CD4-positive, alpha-beta T cell treated with Interleukin-12 subunit alpha and Interleukin-12 subunit beta, for 1 hour (primary cell): ENCODE measurements at places on chromosomes 3 and 15.

DNA sequence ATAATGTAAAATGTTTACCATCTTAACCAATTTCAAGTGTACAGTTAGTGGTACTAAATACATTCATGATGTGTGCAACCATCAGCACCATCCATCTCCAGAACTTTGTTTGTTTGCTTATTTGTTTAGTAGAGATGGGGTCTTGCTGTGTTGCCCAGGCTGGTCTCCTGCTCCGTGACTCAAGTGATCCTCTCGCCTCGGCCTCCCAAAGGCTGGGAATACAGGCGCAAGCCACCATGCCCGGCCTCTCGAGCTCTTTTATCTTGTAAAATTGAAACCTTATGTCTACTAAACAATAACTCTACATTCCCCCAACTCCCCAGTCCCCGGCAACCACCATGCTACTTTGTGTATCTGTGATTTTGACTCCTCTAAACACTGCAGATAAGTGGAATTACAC, 31.9 kb downstream of the FBXO45 start:
- DNase-seq = no peak

- DNase-seq = no peak
These were observed 30.8 kb downstream of the SIN3A start for GRCh38 chr15:75420698-75421097.

- DNase-seq = no peak
These were observed 118.4 kb downstream of the NR2F2 start for GRCh38 chr15:96448923-96449322.

GRCh38 chr3:172543419-172543818, 20.2 kb upstream of the TNFSF10 start:
- no peak for DNase-seq

GRCh38 chr15:101280007-101280406, 2.7 kb upstream of the SELENOS start:
- no peak for DNase-seq

DNA sequence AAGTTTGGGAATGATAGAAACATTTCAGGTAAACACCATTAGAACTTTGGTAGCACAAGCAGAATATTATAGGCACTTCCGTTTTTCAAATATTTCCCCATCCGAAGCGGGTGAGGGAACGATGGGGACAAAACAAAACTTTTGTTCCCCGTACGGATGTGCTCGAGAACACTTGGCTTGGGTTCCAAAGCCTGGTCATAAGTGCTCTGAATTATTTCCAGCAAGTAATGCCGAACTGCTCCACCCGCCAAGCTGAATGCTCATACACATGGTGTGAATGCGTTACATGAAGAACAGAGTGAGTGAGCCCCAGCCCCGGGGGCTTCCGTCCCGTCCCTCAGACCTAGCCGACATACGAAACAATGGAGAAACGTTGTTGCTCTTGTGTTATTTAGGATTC, 438.2 kb upstream of the ARRDC4 start:
- no peak for DNase-seq

- peak; percentile 48 for DNase-seq
These were observed 762 bp downstream of the NCK1 start for GRCh38 chr3:136862617-136863322.

- DNase-seq = no peak
These were observed 330.8 kb downstream of the CNTN6 start for GRCh38 chr3:1423566-1424089.

GRCh38 chr15:93820566-93820965, 410.8 kb upstream of the MCTP2 start:
- no peak for DNase-seq

- no peak for DNase-seq
These were observed 67.6 kb upstream of the TGFBR2 start for GRCh38 chr3:30538791-30539190.

- no peak for DNase-seq
These were observed 3.0 kb downstream of the MEF2A start for GRCh38 chr15:99568625-99569352.

- DNase-seq = no peak
These were observed 214.4 kb downstream of the OCA2 start for GRCh38 chr15:27884726-27885125.

- DNase-seq = no peak
These were observed 192.7 kb upstream of the SLC2A2 start for GRCh38 chr3:171219258-171219657.

DNA sequence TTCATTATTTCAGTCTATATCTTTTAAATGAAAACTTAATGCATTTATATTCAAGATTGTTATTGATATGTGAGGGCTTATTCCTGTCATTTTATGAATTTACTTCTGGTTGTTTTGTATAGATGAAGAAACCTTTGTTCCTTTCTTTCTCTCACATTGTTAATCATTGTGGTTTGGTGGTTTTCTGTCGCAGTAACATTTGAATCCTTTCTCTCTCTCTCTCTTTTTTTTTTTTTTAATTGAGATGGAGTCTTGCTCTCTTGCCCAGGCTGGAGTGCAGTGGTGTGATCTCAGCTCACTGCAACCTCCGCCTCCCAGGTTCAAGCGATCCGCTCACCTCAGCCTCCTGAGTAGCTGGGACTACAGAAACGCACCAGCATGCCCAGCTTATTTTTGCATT, 22.1 kb downstream of the AGBL1 start:
- DNase-seq = no peak

GRCh38 chr3:40718209-40718608, 193.4 kb downstream of the ZNF621 start:
- DNase-seq = no peak

DNA sequence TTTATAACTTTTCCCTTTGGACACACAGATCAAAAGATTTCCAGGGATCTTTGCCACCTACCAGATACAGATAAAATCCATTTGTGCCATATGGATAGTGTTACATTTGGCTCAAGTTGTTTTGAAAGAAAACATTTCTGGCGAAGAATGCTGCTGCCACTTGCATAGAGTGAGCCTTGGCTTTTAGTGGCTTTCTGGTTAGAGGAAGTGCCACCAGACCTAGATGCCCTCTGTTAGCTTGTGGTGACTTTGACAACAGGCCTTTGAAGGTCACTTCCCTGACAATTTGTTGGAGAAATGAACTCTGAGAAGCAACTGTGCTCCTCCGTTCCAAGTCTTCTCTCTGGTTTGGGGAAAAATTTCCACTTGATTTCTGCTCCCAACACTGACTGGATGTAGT, 158.0 kb downstream of the CHST2 start:
- no peak for DNase-seq

DNA sequence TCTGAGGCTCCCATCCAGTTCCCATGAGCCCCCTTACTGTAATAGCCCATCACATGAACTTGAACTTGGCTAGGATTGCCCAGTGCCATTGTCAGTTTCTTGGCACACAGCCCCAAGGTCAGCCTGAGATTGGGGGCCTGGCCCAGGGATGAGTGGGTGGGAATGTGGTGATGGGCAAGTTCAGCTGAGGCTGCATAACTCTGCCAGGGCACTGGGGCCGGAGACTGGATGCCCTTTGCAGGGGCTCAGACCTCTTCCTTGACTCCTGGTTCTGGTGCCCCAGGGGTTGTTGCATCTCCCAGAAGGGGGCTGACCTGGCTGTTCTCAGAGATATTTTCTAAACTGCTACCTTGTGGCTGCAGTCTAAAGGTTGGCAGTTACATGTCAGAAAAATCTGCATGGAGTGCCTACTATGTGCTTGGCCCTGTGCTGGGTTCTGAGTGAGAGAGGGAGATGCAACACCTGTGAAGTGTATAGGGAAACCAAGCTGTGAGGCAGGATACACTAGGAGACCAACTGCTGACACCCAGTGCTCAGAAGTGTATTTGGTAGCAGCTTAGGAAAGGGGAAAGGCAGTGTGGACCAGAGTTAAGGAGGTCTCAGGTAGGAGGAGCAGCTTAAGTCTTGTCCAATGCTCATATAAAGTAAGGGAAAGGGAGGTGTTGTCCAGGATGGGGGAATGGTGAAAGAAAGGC, 74.8 kb upstream of the PRR23C start:
- no peak for DNase-seq

GRCh38 chr15:67927501-67928168, 87.8 kb upstream of the RNU6-1 start:
- DNase-seq = no peak

DNA sequence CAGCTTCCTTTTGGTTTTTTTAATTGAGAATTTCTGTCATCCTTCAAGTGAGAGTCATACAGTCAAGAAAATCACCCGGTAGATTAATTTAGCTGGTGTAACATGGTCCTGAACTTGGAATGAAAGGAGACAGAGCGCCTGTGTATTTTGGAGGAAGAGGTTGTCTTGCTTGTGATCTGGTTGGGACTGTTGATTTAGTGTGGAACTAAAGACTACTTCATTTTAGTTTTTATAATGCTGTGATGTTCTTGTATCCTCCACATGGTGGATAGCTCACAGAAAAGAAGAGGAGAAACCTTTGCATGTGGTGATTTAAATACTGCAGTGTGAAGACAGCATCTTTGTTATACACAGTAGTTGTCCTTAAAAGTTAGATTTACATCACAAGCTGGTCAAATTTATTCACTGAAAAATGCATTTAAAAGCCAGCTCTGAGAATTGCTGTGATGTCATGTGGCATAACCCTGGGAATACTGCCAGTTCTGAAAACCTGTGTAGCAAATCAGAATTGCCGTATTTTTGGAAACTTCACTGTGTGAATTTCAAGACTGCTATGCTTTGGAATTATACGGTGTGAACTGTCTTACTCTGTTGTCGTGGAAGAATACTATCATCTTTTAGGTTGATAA, 268.5 kb downstream of the PTPRG start:
- DNase-seq = no peak

- no peak for DNase-seq
These were observed 127.2 kb upstream of the IL12A start for GRCh38 chr3:159861369-159861987.

- DNase-seq = no peak
These were observed 39.6 kb downstream of the MLH1 start for GRCh38 chr3:37032961-37033360.

- no peak for DNase-seq
These were observed 304.0 kb downstream of the UACA start for GRCh38 chr15:70459312-70459711.

DNA sequence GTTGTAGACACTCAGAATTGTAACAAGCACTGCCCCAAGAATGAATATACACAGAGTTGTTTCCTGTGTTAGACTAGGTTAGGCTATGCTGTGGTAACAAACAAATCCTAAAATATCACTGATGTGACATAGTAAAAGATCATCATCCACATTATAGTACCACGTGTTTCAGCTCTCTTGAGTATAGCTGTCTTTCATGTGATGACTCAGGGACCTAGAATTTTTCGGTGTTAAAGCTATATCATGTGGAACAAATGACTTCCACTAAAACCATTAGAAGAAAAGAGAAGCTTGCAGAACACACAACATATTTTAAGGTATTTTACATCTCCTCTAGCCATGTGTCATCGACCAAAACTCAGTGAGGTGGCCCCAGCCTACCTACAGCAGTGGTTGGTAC, 307.9 kb upstream of the RBMS3 start:
- no peak for DNase-seq

DNA sequence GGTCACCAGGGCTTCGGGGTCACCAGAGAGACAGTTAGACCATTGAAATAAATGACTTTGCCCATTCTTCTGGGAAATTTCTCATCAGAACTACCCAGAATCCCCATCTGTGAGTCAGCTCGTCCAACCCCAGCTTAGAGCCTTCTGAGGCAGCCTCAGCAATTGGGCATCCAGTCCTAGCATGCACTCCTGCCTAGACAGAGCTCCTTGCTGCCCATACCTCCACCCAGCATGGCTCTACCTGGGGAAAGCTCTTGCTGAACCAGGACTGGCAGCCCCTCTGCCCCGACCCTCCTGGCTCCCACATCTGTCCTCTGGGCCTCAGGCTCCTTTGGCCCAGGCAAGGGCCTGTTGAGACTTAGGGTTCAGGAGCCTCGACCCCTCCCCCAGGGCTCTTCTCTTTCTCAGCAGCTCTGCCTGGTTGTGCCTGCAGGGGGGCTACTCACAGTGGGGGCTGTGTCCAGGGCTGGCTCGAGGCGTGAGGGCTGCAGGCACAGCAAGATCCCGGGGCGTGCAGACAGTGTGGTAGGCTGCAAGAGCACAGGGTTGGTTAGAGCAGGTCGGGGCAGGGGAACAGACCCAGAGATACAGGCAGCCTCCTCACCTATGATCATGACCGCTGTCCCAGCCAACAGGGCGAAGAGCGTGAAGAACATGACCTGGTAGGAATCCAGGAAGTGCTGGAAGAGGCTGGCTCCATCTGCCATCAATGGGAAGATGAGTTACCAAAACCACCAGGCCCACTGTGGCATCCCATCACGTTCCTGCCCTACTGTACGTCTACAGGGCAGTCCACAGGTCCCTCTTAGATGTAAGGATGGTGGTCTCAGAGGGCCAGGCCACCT, 101.3 kb downstream of the NUP210 start:
- DNase-seq = no peak

DNA sequence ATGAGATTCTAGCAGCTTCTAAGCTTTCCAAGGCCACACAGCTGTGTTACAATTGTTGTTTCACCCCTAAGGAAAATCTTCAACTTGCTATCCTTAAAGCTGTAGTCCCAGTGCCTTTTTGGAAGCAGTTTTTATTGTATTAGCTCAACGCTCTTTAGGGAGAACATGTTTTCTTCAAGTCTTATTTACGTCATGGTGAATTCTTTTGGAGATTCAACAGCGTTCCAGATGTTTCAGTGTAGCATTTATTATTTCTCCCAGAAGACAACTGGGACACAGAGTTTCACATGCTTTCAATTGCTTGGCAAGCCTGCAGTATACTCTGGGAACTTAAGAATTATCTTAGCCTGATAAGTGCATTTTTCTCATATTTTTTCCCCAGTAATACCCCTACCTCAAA, 888.3 kb downstream of the PLOD2 start:
- DNase-seq = no peak

GRCh38 chr3:153399636-153400035, 237.6 kb downstream of the RAP2B start:
- no peak for DNase-seq

- DNase-seq = no peak
These were observed 3.2 kb downstream of the SSR3 start for GRCh38 chr3:156551746-156552145.

DNA sequence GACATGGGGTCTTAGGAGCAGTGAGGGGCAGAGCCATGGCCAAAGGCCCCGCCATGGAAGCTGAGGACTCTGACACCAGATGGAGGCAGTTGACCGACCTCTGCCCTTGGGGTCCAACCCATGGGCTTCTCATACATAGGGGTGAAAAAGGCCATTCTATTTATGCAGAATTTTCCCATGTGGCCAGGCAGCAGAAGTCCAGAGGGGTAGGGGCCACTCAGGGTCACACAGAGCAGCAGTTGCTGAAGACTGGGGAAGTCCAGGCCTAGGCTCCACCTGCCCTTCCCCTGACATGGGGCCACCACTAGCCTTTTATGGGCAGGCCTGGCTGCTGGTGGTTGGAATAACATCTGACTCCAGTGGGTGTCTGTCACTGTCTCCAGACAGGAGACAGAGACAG, 6.4 kb downstream of the PRSS50 start:
- DNase-seq = no peak

DNA sequence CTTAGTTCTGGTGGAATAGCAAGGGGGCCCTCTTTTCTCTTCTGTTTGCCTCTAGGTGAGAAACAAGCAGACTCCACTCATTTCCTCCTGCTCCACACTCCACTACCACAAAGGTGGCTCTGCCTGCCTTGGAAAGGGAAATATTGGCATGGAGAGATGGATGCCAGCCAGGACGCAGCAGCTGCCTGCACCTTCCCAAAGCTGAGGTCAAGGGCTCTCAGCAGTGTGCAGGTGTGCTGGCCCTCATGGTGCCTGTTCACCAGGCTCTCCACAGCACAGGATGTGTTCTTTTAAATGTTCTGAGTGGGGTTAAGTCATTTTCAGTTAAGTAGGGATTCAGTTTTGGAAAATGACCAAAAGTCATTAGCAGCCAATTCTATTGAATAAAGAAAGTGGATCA, 211.2 kb upstream of the STRIT1 start:
- DNase-seq = no peak
